ENCODE measurements at places on chromosomes 2 and 18.

- no peak for DNase-seq
These were observed 683 bp downstream of the GBX2 start for GRCh38 chr2:236167297-236168109.

DNA sequence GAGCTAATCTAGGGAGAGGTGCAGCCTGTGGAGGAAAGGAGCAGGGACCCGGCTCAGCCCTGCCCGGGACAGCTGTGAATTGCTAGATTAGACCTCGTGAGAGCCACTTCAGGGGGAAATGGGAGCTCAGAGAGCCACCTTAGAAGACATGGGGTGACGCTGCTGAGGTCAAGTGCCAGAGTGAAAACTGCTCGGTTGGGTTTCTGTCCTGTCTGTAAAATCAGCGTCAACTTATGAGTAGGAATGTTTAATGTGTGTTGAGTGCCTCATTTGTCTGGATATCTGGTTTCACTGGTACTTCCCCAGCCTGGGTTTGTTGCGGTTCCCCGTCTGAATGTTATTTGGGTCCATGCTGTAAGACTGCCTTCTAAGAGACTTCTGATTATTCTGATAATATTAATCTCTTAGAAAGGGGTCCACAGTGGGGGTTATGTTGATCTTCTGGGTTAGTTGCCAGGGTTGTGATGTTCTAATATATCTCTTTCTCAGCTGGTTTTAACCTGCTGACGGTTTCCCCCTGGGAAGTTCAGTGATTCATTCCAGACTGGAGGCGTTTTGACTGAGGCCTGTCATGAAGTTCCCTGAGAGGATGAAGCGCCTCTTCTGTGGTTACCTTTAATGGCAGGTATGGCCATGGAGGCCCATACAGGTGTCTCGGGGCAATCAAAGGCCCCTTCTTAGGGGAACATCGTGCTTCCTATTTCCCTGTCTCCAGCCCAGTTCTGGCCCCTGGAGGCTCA is 175.9 kb downstream of the SH3RF3 start:
- no peak for DNase-seq

- peak; percentile 7 for DNase-seq
These were observed 33.1 kb upstream of the NPC1 start for GRCh38 chr18:23619388-23619881.

GRCh38 chr2:230935130-230935430 is 10.0 kb upstream of the GPR55 start:
- DNase-seq, result no peak

- peak; percentile 21 for DNase-seq
These were observed 368.7 kb upstream of the ID2 start for GRCh38 chr2:8312861-8313830.

DNA sequence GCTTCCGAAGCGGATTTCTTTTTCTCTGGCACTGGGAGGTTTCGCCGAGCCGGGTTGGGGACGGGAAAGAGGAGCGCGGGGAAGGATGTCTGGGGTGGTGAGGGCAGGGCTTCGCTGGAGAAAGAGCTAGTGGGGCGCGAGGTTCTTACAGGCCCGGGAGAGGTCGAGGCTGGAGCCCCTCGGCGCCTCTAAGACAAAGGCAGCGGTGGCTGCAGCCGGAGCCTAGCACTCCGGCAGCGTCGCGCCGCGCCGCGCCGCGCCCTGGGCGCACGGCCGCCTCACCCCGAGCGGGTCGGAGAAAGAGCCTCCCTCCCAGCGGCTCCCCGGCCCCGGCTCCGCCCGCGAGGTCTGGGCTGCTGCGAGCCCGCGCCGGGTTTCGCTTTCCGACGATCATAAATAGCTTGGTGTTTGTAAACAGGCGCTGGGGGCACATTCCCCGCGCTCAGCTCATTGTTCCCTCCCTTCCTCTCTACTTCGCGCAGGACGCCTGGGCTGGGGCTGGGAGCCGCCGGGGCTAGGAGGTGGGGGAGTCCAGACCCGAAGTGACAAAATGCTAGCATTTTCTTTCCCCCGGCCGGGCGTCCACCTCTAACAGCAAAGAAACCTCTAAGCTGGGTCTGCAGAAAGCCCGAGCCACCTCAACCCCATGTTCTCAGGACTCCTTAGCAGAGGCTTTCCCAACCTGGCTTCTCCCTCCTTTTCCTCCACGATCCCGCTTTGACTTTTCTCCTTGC is 813 bp upstream of the MEIS1 start:
- DNase-seq, result no peak

- no peak for DNase-seq
These were observed 5.5 kb upstream of the RAX start for GRCh38 chr18:59278793-59279192.

GRCh38 chr2:135547311-135547710 is 16.0 kb downstream of the R3HDM1 start:
- no peak for DNase-seq

GRCh38 chr2:108270768-108271506 is 17.8 kb upstream of the SULT1C2 start:
- DNase-seq, result no peak

GRCh38 chr2:221833966-221834365 is 261.9 kb upstream of the EPHA4 start:
- DNase-seq, result no peak

DNA sequence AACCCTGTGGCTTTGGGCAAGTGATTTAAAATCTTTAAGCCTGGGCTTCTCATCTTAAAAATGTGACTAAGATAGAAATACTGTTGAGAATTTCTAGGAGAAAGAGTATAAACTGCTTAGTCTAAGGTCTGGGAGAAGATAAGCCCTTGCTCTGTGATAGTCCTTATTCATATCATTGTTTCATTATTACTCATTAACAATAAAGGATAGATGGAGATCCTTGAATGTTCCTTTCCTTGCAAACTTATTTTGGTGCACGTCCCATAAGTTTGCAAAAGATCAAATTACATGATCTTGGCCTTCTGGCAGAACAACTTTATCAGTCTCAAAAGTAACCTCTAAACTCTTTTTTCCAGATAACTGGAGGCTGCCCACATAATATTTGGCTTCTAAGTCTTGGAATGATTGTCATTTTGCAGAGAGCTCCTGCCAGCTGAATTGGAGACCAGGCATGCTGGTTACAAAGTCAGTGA is 138.3 kb downstream of the FAM124B start:
- no peak for DNase-seq

GRCh38 chr18:36412778-36413177 is 115.3 kb downstream of the FHOD3 start:
- DNase-seq, result no peak

DNA sequence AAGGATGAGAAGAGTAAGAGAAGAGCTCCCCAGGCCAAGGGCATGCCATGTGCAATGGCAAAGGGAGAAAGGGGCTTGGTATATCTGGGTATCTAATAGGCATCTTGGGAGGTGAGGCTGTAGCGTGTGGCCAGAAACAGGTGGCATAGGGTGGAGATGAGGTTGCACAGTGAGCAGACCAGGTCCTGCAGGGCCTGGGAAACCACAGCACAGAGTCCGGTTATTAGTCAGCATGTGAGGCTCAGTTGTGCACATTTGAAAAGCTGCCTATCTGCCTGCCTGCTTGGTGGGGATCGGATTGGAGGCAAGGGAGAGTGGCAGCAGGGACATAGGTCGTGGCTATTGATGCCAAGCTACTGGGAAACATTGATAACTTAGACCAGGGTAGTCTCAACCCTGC is 190.6 kb downstream of the TPGS2 start:
- DNase-seq, result no peak

DNA sequence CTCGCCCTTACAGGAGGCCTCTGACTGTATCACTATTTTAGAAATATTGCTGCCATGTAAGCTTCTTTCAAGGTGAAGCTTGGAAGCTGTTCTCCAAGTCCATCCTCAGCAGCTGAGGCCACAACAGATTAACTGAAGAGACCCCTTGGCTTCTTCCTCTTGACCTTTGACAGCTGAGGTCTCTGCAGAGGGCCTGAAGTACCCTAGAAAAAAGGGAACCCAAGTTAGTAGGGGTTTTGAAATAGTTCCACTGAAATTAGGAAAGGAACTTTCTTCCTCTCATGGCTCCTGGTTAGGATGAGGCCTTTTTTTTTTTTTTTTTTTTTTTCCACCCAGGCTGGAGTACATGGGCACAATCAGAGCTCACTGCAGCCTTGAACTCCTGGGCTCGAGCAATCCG is 15.5 kb upstream of the IHH start:
- no peak for DNase-seq

DNA sequence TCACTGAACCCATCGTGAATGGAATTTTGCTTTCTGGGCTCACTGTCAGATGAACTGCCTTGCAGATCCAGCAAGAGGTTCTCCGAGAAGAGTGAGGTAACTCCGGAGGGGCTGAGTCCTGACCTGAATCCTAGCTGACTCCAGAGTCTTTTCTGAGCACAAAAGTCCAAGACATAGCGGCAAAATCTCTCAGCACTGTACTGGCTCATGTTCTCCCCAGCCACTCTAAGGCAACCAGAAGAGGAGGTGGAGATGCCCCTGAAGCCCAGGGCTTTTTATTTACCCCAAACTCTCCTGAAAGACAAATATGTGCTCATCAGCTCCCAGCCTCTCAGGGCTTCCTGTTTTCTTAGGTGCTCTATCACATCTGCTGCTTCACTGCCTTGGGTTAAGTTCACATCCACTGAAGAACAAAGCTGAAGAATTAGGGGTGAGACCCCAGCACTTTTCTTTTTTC is 221.8 kb downstream of the MREG start:
- no peak for DNase-seq

- no peak for DNase-seq
These were observed 15.3 kb downstream of the BUB1 start for GRCh38 chr2:110662560-110662959.

GRCh38 chr2:168443818-168444217 is 12.3 kb upstream of the CERS6 start:
- no peak for DNase-seq

DNA sequence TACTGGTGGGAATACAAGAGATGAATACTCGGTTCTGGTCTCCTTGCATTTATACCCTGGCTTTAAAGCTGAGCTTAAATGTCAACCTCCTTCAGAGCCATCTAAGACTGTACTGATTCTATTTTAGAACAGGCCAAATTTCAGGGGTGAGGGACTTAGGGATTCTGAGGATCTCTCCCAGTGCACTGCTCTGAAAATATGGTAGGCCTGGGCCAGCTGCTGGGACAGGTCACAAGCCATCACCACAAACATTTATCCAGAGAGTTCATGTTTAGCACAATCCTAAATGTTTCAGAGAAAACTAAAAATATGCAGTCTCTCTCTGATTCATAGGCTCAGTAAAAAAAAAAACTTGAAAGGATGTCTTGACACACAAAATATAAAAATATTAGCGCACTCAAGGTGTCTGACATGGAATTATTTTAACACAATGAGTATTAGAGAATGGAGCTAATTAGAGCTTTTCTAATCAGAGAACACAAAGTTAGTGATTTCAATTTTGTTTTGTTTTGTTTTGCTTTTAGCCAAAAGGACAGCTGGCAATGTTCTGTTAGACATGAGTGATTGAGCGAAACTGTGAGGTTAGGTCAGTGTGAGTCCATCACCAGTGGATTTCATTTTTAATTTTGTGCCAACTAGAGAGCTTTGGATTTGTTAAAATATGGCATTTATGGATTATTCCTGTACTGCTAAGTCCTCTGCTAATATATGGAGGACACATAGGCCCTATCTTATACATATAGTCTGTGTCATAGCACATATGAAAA is 38.8 kb downstream of the MFSD6 start:
- no peak for DNase-seq

GRCh38 chr2:9574331-9574730 is 18.7 kb upstream of the ADAM17 start:
- no peak for DNase-seq

GRCh38 chr2:101047774-101048173 is 45.7 kb downstream of the RPL31 start:
- DNase-seq, result no peak

GRCh38 chr2:69774984-69775982 is 33.3 kb downstream of the ANXA4 start:
- DNase-seq, result peak; percentile 27

GRCh38 chr2:202136526-202136925 is 63.5 kb downstream of the KIAA2012 start:
- no peak for DNase-seq

GRCh38 chr2:48852938-48853337 is 97.4 kb upstream of the LHCGR start:
- no peak for DNase-seq

DNA sequence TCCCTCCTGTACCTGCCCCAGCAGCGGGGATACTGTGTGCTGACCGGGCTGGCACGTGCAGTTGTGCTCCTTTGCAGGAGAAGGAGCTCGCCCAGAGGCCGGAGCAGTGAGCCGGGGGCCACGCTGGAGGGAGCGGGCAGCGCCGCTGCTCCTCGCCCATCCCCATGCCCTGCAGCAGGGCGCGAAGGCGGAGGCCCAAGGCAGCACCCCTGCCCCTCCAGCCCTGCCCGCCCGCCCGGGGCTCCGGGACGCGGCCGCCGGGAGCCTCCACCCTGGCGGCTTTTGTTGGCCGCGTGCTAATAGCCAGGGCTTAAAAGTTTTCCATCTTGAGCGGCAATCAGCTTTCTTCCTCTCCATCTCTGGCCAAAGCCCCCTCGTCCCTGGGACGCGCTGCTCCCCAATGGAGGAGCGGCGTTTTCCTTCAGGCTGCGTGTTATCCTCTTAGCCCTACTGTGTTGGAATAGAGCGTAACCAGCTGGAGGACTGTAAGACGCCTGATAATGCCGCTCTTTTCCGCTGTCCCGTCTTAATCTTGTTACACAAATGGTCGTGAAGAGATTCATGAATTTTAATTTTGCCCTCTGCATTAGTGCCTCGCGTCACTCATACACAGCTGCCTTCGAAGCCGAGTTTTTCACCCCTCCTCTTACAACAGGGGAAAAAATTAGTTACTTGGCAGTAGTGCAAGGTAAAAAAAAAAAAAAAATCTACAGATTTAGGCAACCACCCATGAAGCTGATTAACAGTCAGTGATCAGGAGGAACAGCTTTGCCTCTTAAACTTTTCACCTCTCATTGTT is 172.9 kb upstream of the SIX3 start:
- DNase-seq, result no peak

DNA sequence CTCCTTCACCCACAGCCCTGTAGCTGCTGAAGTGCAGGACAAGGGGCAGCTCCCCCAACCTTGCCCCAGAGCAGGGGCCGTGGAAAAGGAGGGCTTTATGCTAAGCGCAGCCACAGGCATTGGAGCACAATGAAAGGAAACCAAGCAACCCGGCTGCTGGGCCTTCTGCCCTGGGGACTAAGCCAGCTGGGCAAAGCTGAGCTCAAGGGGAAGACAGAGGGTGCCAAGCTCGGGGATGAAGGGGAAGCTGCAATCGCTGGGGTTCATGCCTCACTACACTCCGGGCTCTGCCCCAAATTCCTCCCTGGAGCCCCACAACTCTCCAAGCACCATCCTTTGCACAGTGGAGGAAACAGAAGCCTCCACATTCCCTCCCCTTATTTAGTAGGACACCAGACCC is 12.4 kb downstream of the SFXN5 start:
- no peak for DNase-seq

DNA sequence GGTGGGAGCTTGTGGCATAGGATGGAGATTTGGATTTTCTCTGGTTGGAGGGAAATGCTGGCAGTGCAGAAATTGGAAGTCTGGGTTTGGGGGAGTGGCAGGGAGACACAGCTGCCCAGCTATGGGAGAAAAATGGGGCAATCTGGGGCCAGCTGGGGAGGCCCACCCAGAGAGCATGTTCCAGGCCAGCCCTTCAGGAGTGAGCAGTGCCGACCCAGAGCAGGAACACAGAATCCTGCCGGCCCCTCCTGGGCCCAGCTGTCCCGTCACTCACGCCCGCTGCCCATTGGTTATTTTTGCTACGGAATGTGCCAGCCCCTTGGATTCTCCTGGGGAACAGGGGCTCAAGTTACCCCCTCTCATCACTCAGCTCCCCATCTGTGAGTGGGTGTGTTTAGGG is 4.9 kb downstream of the SPEG start:
- no peak for DNase-seq

All from CD4-positive, alpha-beta T cell treated with Interleukin-17A for 4 hours (primary cell).